ENCODE measurements at places on chromosomes 4 and X.

- no peak for DNase-seq
Measured at GRCh38 chr4:58175024-58175423, 1064.8 kb upstream of the IGFBP7 start.

DNA sequence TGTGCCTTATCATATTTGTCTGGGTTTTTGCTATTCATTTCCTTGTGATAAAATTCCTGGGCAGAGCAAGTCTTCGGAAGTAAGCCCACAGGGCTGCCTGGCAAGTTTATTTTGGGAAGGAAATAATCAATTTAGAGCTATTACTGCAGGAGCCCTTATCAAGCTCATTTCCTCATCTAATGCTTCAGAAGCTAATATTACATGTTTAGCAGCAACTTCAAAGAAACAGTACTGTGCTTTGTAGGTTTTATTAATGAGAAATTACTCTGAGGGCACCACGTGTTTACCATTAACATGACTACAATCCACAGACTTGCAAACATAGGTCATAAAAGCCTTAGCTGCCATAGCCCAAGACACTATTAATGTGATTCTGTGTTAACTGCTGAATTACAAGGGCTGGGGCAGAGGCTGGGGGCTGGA, 540.0 kb downstream of the SPRY1 start:
- DNase-seq: no peak

- DNase-seq: no peak
Measured at GRCh38 chrX:13008189-13008533, 33.3 kb downstream of the TMSB4X start.

DNA sequence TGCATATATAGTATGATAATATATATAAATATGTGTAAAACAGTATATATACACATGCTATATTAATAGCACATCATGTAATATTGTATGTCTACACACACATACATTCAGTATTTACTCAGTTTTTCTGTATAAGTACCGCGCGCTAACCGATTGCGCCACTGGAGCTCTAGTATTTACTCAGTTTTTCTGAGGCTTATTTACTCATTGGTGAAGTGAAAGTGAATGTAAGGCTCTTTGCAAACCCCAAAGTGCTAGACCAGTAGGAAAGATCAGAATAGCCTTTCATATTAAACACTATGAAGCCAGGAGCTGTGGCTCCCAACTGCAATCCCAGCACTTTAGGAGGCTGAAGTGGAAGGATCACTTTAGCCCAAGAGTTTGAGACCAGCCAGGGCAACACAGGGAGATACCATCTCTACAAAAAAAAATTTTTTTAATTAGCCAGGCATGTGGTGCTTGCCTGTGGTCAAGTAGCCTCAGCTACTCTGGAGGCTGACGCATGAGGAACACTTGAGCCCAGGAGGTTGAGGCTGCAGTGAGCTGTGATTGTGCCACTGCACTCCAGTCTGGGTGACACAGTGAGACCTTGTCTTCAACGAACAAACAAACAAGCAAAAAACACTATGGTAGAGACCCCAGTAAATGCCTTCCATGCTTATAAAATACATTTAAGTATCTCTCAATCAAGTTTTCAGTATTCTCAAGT, 125.8 kb downstream of the KIT start:
- DNase-seq: peak; percentile 80

GRCh38 chrX:30961387-30962174, 72.5 kb upstream of the TAB3 start:
- DNase-seq: no peak

- no peak for DNase-seq
Measured at GRCh38 chrX:37717708-37718107, 32.1 kb downstream of the XK start.

- no peak for DNase-seq
Measured at GRCh38 chr4:40808926-40809457, 59.2 kb downstream of the NSUN7 start.

DNA sequence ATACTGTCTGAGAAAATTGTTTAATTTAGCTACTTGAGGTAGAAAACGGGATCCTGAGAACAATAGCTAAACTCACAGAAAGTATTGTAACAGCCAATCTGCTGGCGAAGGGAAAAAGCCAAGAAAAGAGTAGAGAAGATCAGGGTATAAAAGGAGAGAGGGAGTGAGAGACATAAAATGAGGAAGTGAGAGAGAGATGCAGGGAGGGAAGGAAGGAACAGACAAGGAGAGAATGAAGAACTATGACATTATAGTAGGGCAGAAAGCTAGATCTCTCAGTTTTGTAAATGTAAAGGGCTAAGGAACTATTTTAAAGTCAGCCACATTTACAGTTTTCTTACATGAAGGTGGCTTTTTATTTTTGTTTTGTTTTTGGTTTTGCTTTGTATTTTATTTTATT, 1.6 kb upstream of the GIMD1 start:
- DNase-seq: no peak

All from AG10803 (cell line).